ENCODE measurements at places on chromosomes 7 and 10.

GRCh38 chr10:34994565-34995142 lies 95.5 kb downstream of the CUL2 start:
- DNase-seq, result no peak

DNA sequence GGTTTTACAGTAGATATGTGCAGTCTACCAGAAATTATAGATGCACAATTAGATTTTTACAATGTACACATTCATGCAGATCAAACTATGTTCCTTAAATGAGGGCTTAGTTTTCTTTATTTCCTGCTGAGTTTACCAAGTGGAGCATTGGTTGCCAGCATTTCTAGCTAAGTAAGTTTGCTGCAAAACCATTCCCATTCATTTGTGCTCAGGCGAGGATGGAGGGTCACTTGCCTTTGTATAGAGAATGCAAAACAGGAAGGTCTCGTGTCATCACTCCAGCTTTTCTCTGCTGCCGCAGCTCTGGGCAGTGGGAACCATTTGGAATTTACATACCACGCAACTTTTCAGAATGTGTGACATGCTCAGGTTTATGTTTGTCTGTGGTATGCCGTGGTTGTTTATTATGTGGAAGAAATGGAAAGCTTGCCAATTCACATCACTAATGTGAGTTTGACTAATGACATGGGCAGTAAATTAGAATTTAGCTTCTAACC lies 198.6 kb downstream of the TRIL start:
- no peak for DNase-seq

DNA sequence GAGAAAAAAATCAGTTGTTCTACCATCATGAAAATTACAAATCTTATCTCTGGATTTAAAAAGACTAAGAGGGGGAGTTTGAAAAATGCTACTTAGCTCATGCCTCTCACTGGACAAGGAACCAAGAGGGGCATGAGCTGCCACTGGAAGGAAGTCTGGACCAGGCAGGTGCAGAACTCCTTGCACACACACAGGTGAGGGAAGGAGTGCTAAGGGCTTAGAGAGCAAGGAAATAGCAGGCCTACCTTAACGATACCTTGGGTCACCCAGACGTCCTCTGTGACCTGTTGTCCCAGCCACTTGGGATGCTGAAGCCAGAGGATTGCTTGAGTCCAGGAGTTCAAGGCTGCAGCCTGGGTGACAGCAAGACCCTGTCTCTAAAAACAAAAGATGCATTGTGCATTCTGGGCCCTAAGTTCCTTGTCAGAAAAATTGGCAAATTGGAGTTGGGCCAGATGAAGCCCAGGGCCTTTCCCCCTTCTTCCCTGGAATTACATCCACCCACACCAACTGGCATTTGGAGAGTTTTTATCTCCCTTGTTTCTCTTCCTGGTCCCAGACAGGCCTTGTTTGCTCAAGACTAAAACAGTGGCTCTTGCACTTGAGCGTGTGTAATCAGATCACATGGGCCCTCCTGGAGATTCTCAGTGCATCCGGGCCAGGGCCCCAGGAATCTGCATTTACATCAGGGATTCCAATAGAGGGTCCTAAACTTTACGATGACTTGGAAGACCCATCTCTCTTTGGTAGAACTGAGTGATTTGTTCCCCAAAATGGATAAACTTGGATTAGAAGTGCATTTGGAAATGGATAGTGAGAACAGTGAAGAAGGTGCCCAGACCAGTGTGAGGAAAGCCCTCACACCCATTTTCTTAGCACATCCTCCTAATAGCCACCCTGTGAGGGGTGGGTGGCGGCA lies 3.0 kb downstream of the DDIT4 start:
- DNase-seq, result peak; percentile 30

DNA sequence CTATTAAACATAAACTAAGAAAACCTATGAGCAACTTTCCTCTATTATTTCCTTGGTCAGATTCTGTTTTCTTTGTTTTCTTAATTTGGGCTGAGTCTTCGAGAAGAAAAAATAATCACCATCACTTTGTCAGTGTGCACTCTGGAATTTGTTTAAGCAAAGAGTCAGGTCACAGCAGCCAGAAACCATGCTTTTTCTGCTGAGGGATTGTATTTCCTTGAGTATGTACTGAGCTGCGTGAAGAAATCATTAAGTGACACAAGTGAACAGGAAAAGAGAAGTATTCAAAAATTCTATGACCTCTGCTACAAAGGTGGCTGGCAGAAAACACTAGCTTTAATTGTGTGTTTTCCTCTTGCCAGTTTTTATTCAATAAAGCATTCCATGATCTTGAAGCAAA lies 249.6 kb downstream of the VTI1A start:
- DNase-seq, result no peak

DNA sequence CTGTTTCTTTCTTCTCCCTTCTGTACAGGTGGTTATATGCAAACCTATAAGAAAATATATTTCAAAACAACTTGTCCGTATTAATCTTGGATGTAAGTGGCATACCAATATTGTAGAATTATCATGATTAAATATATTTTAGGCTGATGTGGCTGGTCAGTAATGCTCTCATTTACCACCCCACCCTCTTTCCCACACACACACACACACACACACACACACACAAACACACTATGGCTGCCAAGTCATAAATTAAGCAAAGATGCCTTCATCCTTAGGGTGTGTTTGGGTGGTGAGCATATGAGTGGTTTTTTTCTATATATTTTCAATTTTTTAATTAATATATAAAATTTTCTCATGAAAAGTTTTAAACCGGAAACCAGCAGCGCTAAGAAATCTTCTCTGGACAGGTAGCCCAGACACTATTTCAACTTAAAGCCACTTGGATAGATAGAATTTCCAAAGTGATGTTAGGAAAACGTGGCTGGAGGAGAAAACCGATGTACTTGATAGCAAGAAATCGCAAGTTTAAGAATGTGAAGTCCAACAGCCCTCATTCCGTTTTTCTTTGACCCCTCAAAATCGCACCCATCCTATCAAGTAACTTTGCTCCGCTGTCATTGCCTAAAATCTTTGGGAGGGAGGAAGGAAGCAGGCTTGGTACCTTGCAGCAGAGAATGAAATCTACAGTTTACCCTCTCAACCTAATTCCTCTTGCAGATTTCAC lies 171.7 kb downstream of the FAM107B start:
- DNase-seq, result no peak

- no peak for DNase-seq
These were observed 986.9 kb downstream of the TYW1 start for GRCh38 chr7:67983486-67983885.

GRCh38 chr7:149245244-149245643 lies 5.8 kb downstream of the ZNF212 start:
- no peak for DNase-seq

DNA sequence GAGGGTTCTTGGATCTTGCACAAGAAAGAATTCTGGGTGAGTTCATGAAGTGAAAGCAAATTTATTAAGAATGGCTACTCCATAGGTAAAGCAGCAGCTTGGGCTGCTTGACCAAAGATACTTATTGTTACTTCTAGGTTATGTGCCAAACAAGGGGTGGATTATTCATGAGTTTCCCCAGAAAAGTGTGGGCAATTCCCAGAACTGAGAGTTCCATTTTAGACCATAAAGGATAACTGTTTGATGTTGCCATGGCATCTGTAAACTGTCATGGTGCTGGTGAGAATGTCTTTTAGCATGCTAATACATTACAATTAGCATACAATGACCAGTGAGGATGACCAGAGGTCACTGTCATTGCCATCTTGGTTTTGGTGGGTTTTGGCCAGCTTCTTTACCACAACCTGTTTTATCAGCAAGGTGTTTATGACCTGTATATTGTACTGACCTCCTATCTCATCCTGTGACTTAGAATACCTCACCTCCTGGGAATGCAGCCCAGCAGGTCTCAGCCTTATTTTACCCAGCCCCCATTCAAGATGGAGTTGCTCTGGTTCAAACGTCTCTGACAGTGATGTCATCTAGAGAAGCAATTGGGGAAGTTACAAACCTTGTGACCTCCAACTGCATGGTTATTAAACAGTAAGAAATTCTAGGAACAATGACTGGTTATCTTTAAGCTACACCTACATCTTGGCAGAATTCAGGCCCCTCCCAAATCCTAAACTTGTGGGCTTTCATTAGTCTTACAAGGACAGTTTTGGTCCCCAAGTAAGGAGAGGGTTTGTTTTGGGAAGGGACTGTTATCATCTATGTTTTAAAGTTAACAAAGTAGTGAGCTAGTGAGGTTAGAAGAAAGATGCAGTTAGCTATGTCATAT lies 48.0 kb upstream of the INHBA start:
- no peak for DNase-seq

DNA sequence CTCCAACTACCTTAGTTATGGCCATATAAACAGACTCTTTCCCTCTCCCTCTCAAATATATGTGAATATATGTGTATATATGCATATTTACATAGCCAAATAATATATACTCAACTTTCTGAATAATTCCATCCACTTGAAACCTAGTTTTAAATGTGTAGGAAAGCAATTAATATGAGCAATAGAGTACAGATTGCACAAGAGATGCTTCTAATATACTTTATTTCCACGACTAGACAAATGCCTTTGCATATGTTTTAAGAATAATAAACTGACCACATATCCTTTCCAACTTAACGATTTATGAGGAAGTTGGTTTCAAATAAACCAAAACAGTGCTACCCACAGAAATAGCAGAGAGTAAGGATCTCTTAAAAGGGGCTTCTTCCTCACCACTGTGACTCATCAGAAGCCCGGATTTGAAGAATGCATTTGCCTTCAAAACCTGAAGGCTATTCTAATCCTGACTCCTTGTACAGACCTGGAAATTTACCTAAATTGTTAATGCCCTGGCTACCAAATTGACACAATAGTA lies 266.3 kb downstream of the AHR start:
- DNase-seq, result no peak

- DNase-seq, result no peak
These were observed 212.2 kb downstream of the ANKRD7 start for GRCh38 chr7:118436663-118437062.

DNA sequence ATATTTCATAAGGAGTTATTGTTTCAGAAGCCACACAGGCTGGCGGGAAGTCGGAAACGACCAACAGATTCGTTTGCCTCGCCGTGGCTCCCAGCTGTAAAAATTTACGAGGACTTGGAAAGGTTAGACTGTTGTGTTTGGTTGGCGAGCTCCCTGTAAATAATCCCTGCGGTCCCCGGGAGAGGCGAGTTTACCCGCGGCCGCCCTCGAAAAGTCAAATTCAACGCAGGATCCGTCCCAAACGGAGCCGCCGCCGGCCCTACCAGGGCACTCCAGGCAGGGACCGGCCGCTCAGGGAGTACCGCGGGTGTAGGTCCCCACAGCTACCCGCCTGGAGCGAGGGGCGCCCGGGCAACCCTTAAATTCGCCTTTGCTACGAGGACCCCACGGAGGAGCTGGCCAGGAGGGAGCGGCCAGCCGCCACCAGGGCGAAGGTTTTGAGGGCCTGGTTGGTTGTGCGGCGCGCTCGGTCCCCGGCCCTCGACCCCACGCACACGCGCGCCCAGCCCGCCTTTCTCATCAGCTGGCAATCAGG lies 726 bp upstream of the HOXA9 start:
- no peak for DNase-seq

- no peak for DNase-seq
These were observed 638.1 kb upstream of the POT1 start for GRCh38 chr7:125567686-125568085.

DNA sequence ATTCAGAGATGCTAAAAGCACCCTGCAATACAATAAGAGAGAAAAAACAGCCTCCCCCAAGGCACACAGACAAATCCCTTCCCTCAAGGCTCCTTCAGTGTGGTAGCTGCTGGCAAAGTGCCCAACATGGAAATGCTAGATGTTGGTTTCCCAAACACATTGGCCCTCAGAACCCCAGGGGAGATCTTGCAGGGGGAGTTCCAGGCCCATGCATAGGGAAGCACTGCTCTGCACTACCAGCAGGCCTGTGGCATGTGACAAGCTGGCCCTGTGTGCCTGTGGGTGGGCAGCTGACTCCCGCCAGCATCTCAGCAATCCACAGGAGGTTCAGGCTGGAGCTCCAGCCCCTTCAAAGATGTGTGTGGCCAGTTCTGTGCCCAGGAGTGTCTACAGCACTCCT lies 16.8 kb upstream of the CSGALNACT2 start:
- DNase-seq, result no peak

- no peak for DNase-seq
These were observed 280.4 kb upstream of the TCERG1L start for GRCh38 chr10:131591936-131592335.

DNA sequence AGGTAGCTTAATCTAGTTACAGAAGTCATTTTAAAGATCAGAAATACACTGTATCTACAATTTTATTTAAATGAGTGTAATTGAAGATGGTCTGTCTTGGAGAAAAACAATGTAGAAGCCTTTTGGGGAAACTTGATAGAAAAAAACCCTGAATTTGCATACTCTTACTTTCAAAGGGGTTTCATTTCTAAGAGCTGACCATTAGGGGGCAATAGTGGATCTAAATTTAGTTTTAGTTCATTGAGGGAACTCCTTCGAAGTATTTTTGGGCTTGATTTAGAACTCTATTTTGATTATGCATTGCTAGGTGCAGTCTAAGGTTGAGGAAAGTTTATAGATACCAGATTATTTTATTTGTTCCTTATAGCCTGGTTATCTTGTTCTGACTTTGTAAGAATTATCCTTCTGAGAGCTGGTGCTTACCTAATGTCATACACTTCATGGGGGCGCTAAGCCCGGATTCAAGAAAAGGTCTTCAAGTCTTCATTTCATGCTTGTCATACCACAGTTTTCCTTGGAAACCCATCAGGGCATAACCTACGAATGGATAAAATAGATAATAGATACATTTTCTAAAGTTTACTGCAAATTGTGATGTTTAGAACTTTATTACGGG lies 69.1 kb upstream of the MXI1 start:
- DNase-seq, result no peak

GRCh38 chr7:120988591-120989256 lies at the start of gene CPED1:
Gene CPED1, plus strand, starts transcription at chr7:120988711. Its CDS starts 911 bp downstream, at chr7:120989622.
- peak; percentile 31 for DNase-seq

DNA sequence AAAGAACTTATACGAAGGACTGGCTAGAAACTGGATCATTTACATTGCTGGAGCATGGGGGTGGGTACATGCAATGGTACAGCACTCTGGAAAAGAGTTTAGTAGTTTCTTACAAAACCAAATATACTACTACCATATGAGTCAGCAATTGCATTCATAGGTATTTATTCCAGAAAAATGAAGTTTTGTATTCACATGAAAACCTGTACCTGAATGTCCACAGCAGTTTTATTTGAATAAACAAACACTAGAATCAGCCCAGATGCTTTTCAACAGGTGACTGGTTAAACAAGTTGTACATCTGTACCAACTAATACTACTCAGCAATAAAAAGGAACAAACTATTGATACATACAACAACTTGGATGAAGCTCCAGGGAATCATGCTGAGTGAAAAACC lies 3.4 kb downstream of the SCIN start:
- no peak for DNase-seq

- DNase-seq, result no peak
These were observed 24.3 kb downstream of the CALHM2 start for GRCh38 chr10:103427866-103428265.

GRCh38 chr10:61271127-61271780 lies 181.9 kb downstream of the TMEM26 start:
- DNase-seq, result no peak

Measured in anterior cingulate cortex (tissue), 58 donors.